ENCODE measurements at places on chromosomes 1 and 21.
A peak's percentile ranks its signal among the peaks of the same experiment; 100 is the strongest.

- no peak for DNase-seq
These were observed 68.2 kb downstream of the MAP10 start for GRCh38 chr1:232873412-232873811.

GRCh38 chr1:158286487-158286886 lies 3.2 kb upstream of the CD1C start:
- DNase-seq, result peak; percentile 20

DNA sequence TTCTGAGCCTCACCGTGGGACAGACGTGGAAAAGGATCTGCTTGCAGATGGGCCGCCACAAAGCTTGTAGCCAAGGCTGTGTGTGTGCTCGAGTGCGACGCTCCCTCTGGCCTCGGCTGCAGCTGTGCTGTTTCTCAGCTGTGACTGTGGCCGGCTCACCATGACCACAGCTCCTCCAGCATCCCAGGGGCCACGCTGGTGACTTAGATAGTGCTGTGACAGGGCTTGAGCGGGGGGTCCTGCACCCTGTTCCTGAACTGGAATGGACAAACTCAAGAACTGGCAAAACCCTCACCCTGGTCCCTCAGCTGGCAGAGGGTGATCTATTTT lies 17.4 kb upstream of the ACTRT2 start:
- DNase-seq, result no peak

DNA sequence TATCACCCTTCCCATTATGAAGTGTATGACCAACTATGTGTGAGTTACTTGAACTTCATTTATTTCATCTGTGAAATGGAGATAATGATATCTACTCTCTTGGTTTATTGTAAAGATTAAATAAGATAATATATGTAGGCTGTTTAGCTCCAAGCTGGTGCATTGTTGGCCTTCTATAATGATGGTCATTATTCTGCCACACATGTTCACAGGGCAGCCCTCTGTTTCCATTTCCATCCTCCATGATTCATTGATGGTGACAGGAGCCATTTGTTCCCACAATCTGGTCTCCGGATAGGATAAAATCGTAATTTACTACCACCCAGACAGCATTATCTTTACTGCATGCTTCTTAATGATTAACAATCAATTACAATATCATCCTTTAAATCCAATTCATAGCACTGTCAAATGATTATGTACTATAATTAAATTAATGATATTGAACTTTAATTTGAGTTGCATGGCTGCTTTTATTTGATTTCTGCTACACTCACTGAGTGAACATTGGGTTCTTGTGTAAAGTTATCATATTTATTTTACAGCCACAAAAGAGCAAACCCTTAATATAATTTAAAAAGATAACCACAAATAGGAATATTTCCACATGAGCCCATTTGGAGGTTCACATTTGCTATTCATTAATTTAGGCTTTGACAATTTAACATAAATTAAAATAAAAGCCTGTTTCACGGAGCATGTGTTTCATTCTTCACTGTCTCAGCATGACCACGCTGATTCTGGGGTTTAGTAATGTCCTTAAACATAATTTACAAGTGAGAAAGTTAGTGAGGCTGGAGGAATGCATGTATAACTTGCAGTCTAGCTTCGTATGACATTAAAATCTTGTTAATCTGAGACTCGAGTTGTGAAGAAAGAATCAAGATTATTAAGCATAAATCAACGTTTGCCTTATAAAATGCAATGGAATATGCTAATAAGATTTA lies 596.4 kb upstream of the ZRANB2 start:
- DNase-seq, result no peak

- DNase-seq, result no peak
These were observed 38.7 kb upstream of the CD55 start for GRCh38 chr1:207282496-207283380.

DNA sequence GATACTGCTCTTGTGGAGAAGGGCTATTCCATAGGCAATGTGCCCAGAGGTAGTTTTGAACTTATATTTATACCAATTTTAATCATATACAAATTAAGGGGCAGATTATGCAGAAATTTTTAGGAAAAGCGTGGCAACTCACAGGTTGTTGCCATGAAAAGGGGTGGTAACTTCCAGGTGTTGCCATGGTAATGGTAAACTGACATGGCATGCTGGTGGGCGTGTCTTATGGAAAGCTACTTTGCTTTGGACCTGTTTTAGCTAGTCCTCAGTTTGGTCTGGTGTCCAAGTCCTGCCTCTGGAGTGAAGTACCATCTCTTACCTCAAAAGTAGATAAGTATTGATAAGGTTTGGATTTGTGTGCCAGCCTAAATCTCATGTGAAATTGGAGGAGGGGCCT lies 7.9 kb upstream of the IL23R start:
- DNase-seq, result no peak

- no peak for DNase-seq
These were observed 2.1 kb upstream of the PRRX1 start for GRCh38 chr1:170661646-170662411.

DNA sequence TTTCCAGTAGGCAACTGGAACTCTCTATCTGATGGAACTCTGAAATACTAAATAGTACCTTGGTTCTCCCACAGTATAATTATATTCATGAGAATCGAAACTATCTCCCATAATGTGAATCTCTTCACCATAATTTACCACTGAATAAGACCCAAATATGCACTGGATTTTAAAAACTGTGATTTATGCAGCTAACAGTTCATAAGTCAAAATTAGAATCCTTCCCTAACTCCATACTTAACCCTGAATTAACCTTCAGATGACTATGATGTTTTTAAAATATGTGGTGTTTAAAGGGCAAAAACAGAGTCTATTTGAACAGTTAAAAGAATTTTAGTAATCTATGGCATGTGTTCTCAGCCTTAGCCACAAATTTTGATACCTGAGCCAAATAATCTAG lies 22.9 kb upstream of the SLC44A3 start:
- no peak for DNase-seq

DNA sequence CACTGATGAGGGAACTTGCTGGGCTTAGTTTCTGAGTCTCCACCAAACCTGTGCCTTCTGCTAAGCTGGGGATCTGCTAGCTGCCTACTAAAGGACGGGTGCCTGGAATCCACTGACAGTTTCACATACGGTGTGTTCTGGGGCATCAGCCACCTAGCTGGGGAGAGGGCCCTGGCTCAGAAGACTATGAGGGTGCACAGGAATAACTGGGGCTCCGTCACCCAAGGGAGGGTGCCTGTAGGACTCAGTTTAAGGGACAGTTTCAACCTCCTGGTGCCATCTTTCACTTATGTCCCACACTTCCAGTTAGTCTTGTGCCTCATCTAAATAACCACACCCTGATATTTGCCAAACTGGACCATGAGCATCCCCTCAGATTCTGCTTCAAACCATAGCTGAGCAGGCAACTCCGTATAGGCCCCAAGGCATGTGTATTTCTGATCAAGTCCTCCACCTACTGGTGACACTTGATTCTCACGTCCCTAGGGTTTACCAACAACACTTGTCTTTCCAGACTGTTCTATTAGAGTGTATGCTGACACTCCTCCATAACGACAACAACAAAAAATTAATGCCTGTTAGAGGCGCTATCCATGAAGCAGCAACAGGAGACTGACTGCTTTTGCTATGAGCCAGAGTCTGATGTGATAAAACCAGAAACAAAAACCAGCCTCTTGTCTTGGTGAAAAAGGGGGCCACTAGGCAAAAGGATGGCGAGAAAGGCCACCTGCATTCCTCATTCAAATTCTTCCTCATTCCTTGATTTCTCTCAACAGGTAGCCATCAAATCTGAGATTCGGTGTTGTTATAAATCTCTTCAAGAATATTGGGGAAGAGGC lies 55.0 kb upstream of the PAXBP1 start:
- DNase-seq, result peak; percentile 50

DNA sequence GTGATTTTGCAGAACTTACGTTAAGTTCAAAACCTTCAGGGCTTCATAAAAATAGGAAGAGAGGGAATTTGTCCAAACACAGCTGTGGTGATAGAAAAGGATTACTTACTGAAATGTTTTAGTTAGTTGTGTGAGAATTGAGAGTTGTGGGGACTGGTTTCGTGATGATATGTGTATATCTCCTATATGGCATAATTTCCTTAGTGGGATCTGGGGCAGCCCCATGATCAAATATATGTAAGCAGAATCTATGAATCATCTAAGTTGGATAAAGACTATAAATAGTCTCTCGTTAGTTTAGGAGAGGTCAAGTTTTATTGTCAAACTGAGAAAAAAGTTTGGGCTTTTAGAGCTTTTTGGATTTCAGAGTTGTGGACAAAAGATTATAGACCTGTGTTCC lies 14.9 kb downstream of the MTR start:
- DNase-seq, result no peak

- DNase-seq, result no peak
These were observed 145.4 kb upstream of the C1orf21 start for GRCh38 chr1:184241446-184241845.

- no peak for DNase-seq
These were observed 3.3 kb upstream of the FMOD start for GRCh38 chr1:203354246-203354645.

DNA sequence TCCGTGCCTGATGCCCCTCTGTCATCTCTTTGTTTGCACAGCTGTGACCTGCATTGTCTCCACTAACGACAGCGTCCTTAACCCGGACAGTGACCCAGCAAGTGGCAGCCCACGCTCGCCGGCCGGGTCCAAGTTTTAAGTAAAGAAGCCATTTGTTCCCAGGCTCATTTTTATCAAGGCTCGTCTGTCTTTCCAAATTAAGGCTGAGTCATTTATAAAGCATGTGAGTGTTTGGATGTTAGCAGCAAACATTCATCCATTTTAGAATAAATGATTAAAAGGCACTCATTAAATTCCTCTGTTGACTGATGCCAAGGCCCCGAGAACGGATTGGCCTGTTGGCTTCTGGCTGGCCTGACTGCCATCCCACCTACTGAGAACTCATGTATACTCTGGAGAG lies 514.5 kb downstream of the NPHP4 start:
- DNase-seq, result no peak

GRCh38 chr1:12447307-12447706 lies 170.7 kb downstream of the DHRS3 start:
- DNase-seq, result no peak

DNA sequence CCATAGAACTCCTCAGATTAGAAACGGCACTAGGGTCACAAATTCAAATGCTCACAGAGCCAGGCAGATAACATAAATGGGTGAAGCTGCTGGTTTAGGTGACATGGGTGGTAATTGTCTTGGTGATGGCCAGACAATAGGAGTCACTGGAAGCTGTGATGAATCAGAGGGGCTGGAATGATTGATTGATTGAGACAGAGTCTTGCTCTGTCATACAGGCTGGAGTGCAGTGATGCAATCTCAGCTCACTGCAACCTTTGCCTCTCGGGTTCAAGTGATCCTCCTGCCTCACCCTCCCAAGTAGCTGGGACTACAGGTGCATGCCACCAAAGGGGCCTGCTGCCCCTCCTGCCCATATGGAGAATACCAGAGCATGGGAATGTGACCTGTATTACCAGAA lies 63.0 kb downstream of the HIVEP3 start:
- no peak for DNase-seq

GRCh38 chr1:223847781-223848345 lies 2.1 kb upstream of the TP53BP2 start:
- DNase-seq, result no peak

DNA sequence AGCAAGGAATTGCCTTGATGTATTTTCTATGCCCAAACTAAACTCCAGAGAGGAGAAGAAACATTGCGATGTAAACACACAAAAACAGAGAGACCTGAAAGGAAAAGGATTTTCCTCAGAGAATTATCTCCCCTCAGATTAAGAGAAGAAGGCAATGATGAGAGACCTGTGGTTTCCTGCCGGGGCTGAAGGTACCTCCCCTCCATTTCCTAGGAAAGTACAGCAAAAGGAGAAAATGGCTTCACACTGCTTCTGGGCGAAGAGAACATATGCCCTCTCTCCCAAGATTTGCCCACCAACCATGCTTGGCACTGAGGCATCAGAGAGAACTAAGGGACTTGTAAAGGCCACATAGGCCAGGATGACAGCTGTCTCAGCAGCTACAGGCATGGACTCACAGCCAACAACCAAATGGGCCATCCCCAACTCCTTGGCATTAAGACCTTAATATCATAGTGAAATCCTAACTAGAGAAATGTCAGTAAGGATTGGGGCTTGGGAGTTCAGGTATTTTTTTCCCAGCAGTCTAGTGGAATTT lies 523.0 kb downstream of the PTPRC start:
- no peak for DNase-seq

GRCh38 chr1:91537281-91537986 lies 36.8 kb downstream of the CDC7 start:
- DNase-seq, result no peak

DNA sequence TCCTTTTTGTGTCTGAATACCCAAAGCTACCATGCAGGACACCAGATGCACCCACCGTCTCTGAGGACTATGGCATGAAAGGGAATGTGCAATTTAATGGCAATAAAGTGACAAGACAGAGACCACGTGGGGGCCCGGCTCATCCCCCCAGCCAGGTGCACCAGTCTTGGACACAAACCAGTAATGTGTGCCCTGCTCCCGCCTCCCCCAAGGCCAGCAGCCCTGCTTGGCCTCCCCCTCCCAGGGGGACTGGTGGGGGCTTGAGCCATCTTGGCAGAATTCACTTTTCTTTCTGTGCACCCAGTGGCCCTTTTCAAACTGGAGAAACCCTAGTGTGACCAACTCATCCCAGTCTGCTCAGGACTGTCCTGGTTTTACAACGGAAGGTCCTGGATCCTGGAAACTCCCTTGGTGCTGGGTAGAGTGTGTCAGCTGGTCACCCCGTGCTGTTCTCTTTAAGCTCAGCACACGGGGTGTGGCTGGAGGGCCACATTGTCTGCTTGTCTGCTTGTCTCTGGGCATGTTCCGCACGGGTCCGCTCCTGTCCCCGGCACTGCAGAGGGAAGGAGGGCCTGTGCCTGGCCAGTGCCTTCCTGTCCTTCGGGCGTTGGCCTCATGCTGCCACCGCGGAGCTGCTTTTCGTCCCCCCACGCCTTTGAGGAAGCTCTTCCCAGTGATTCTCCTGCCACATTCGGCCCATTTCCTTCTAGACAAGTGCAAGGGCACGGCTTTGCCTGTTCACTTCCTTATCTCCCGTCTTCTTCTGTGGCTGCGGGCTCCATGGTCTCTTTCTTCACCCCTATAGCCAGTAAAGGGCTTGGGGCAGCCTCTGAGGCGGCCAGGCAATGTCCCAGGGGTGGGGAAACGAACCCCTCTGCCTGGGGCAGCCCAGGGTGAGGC lies 45.8 kb upstream of the TTC34 start:
- DNase-seq, result peak; percentile 28

GRCh38 chr1:151819976-151820623 lies 11.5 kb downstream of the RORC start:
- no peak for DNase-seq

DNA sequence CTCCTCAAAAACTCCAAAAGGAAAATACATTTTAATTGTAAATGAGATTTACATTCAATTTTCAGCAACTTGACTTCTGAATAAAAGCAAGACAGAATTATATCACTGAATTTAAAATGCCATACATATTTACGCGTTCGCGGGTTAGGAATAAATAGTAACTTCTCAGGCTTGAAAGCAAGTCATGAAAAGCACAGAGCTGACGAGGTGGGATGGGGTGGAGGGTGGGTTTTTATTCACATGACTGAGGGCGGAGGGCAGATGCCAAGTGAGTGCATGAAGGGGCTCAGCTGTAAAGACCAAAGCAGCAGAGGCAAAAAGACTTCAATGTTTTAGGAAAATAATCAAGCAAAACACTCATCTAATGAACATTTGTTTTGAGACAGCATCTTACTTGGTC lies 5.7 kb downstream of the CEP104 start:
- no peak for DNase-seq
